Progenitor cell of endocrine pancreas (in vitro differentiated cells): ENCODE measurements at places on chromosomes 16 and 17. TPM values are rescaled to one million over a fixed set of nuclear protein-coding genes. Genes with fewer than 3 reads are reported as not detected.
A peak's percentile ranks its signal among the peaks of the same experiment; 100 is the strongest.

- DNase-seq = no peak
Observed at GRCh38 chr17:67157732-67158639, 87.0 kb downstream of the HELZ start.

GRCh38 chr17:64025732-64026294, 5.4 kb upstream of the ICAM2 start:
- DNase-seq = peak; percentile 52

- DNase-seq = no peak
Observed at GRCh38 chr17:2397247-2398171, 3.4 kb downstream of the MNT start.

- DNase-seq = no peak
Observed at GRCh38 chr17:62648956-62649294, 21.5 kb downstream of the MRC2 start.

- DNase-seq = no peak
Observed at GRCh38 chr17:38879878-38880665, 10.2 kb downstream of the LASP1 start.

GRCh38 chr17:48546924-48547807, 2.3 kb upstream of the HOXB2 start:
- no peak for DNase-seq

- DNase-seq = no peak
Observed at GRCh38 chr16:80614908-80615671, 74.3 kb downstream of the DYNLRB2 start.

DNA sequence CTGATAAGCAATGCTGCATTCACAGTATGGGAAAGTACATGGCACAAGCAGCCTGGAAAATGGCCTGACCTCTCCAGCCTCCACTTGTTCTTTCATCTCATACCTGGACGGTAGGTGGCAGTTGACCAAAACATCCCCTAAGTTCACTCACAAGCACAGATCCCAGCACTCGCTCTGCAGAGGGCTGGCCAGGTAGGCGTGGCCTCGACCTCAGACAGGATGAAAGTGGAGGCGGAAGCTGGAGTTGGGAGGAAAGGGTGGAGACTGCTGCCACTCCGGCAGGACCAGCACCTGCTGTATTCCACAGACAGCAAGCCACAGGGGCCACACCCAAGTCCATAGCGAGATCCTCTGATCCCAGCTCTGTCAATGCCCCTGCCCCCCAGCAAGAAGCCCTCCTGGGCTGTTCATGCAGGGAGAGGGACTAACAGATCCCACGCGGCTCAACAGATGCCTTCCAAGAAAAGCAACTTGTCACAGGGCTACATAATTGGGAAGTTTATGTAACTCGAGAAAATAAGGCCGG, 31.3 kb downstream of the ZCCHC14 start:
- DNase-seq = peak; percentile 77

DNA sequence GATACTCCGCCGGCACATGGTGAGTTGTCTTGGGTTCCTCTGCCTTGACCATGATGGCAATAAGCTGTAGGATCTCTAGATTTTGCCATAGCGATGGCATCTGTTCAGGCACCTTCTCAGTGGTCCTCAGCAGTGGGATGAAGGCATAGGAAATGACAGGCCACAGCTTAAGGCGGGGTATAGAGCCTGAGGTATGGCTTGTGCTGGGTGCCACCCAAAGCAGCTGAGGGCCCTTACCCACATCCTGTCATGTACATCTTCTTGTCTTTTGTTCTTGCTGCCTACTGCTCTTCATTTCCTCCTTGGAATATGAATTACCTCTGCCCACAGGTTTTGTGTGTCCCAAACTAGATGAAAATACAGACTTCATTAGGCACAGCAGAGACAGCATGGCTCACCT, 29.5 kb downstream of the KAT7 start:
- no peak for DNase-seq

GRCh38 chr16:77917971-77918370, 104.4 kb upstream of the CLEC3A start:
- DNase-seq = no peak

- no peak for DNase-seq
Observed at GRCh38 chr17:4938688-4939545, 929 bp downstream of the SLC25A11 start.

GRCh38 chr16:11136600-11136999, 119.4 kb downstream of the SOCS1 start:
- no peak for DNase-seq

- no peak for DNase-seq
Observed at GRCh38 chr17:42460371-42460770, 1.7 kb downstream of the ATP6V0A1 start.

DNA sequence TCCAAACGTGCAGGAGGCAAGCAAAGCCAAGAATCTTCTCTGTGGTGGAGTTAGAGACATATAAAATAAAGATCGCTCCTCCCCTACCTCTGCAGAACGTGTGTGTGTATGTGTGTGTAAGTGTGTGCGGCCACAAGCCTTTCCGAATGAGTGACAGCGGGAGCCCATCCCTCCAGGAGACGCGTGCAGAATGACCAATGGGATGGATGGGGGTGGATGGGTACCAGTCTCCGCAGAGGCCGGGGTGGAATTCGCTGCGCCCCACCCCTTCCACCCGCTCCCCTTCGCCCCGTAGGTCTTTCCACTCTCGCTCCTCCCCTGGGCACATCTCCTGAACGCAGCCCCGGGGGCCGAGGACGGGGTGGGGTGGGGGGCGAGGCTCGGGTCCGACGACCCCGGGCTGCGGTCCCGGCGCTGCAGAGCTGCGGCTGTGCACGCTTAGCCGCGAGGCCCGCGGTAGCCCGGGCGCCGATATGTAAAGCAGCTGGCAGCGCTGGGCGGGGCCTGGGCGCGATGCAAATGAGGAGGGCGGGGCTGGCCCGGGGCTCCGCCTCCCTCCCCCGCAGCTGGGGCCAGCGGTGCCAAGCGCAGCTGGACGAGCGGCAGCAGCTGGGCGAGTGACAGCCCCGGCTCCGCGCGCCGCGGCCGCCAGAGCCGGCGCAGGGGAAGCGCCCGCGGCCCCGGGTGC, at the start of gene PRKCB:
Gene PRKCB, plus strand, starts transcription at position 594 of the 688 bp plus-strand sequence.
- peak; percentile 78 for DNase-seq

DNA sequence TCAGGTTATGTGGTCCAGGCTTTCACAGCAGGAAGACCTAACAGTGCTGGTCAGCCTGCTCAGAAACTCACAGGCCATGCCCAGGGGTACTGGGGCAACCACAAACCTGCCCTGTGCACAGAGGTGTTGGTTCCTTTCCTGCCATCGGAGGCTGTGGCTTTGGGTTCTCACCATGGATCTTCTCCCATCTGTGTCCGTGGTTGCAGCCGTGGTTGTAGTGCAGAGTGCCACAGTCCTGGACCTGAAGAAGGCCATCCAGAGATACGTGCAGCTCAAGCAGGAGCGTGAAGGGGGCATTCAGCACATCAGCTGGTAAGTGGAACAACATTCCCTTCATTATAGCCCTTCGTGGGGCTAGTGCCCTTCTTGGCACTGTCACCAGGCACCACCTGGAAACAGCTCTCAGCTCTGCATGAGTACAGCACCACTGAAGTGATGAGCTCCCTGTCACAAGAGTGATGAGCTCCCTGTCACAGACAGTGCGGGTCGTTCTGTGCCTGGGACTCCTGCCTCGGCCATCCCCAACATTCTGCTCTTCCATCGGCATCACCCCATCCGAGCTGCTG, 2.0 kb downstream of the SNRNP25 start:
- DNase-seq = no peak

- no peak for DNase-seq
Observed at GRCh38 chr16:24589997-24590396, 50.6 kb downstream of the RBBP6 start.

- DNase-seq = no peak
Observed at GRCh38 chr16:74659041-74659440, 7.6 kb downstream of the RFWD3 start.

DNA sequence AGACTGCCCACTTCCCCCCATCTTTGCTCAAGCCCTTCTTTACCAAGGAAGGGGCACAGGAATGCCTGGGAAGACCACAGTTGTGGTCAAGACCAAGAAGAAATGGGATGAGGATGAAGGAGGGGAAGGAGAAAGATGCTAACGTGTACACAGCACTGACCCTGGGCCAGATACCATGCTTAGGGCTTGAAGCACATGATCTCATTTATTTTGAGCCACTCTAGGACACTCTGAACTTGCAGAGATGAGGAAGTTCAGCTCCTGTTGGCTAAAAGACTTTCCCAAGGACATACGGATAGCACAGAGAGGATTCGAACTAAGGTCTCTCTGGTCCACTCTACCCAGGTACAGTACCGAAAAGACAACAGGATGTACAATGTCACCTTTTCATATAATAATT, 42.6 kb downstream of the PIK3R5 start:
- DNase-seq = no peak

- DNase-seq = no peak
Observed at GRCh38 chr17:32609085-32609484, 122.3 kb downstream of the CDK5R1 start.

DNA sequence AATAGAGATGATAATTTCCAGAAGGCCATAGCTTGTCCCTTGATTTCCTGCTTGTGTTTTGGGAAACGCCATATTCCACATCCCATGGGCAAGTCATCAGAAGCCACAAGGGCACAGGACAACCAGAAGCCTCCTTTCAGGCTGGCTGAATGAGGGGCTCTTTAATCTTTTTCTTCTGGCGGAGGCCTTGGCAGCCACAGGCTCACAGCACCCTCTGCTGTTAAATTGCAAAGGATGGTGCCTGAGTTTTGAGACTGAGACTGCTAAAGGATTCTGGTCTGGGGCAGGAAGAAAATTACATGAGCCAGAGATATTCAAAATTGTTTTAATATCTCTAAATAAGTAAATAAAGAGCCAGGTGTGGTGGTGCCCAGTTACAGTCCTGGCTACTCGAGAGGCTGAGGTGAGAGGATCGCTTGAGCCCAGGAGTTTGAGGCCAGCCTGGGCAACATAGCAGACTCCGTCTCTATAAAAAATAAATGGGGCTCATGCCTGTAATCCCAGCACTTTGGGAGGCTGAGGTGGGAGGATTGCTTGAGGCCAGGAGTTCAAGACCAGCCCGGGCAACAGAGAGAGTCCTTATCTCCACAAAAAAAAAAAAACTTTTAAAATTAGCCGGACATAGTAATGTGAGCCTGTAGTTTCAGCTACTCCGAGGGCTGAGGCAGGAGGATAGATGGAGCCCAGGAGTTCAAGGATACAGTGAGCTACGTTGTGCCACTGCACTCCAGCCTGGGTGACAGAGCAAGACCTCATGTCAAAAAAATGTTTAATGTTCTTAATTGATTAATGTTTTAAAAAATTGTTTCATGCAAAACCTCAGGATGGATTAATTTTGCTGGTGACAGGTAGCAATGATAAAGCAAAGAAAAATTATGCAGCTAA, 26.3 kb downstream of the AARSD1 start:
- DNase-seq = peak; percentile 30

GRCh38 chr16:14193316-14193871, 122.3 kb downstream of the MRTFB start:
- no peak for DNase-seq

DNA sequence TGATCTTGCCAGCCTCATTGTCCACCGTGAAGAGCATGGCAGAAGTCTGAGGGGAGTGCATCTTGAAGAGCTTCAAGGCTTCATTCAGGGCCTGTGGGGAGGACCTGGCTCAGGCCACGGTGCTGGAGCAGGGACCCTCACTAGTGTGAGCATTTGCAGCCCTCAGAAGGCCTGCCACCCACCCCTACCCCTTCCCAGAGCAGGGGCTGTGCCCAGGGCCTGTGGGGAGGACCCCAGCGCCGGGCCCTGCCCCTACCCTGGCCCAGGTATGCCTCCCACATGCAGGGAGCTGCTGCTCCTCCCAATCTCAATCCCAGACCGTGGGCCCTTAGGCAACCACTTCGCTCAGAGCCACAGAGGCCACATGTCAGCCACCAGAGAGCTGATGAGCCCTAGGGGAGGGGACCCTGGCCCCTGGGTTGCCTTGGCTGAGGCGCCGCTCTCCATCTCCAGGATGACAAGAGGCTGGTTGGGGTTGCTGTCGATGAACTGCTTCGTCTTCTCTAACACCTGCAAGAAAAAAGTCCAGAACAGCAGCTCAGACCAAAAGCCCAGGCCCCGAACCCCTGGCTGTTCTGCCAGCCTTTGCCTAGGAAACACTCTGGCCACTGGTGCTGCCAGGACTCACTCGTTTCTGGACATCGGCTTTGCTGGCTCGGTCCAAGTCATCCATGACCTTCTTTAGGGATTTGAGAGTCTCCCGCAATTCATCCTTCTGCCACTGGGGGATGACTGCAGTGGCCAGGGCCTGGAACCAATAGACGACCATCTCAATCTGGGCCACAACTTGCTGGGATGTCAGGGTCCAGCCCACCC, 1.8 kb upstream of the EXOSC6 start:
- DNase-seq = no peak

- no peak for DNase-seq
Observed at GRCh38 chr17:74521701-74522201, 9.5 kb downstream of the CD300LB start.

GRCh38 chr16:26386096-26386495, 680.6 kb upstream of the C16orf82 start:
- DNase-seq = no peak

The CD300C gene
- total RNA-seq = not detected in 2 replicates

The HSF4 gene
- total RNA-seq = 2.2 and 6.8 TPM in 2 replicates

The SLC6A2 gene
- not detected in 2 replicates for total RNA-seq

The TOX3 gene
- 80.8 and 84.8 TPM in 2 replicates for total RNA-seq

The BCO1 gene
- total RNA-seq = 2.2 and 3.3 TPM in 2 replicates

The DHX38 gene
- total RNA-seq = 79.6 and 81.7 TPM in 2 replicates

The CA7 gene
- not detected in 2 replicates for total RNA-seq

The SLFN11 gene
- total RNA-seq = 2.1 and 3.0 TPM in 2 replicates

The NPIPA8 gene
- 0.34 and 0.93 TPM in 2 replicates for total RNA-seq

The SLC5A10 gene
- not detected in 2 replicates for total RNA-seq
